Vagina (tissue), 2 donors: ENCODE measurements at places on chromosomes 16 and 17. TPM values are rescaled to one million over a fixed set of nuclear protein-coding genes. Genes with fewer than 3 reads are reported as not detected.

The OR1E2 gene
- total RNA-seq = not detected

The ABCC11 gene
- total RNA-seq = not detected

The ACSM2A gene
- total RNA-seq = not detected

The SRL gene
- 1.5 TPM for total RNA-seq

DNA sequence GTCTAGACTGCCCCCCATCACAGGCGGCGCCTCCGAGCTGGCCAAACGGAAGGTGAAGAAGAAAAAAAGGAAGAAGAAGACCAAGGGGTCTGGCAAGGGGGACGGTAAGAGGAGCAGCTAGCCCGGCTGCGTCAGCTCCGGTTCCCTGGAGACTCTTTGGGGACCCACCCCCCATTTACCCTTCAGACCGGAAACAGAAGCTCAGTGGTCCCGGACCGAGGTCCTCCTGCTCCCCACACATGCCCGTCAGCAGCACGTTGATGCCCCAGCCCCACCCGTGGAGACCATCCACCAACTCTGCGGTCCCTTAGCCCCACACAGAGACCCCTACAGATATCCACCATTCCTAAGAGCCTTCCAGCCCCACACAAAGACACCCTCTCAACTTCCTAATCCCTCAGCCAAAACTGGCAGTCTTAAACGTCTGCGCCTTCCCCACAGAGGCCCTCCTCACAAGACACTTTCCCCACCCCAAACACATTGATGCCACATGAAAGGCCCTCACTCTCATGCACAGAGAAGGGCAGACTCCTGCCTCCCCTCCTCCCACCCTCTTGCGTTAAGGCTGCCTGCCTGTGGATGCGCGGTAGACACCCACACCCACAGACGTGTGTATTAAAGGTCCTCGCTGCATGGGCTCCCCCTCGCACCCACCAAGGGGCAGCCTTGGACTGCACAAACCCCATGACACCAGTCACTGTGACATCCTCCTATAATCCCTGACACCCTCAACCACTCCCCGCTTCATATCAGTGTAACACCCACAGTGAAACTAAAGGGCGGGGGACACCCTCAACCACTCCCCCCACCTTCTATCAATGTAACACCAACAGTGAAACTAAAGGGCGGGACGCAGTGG lies 58.2 kb upstream of the RPH3AL start:
- DNase-seq = no peak

DNA sequence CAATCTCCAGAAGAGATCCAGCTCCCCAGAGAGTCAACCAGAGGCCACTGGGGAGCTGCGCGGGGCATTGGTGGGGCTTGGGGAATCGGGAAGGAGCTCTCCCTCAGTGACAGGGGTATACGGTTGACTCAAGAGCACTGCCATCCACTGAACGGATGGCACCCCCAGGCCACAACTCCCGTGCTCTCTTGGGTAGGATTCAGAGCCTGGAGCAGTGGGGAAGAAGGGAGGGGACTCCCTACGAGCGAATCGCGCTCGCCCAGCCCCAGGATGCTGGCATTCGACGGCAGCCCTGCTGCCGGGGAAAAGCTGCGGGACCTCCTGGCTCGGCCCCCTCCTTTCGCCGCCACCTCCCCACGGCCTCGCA lies 473 bp upstream of the TPPP3 start:
- no peak for DNase-seq

DNA sequence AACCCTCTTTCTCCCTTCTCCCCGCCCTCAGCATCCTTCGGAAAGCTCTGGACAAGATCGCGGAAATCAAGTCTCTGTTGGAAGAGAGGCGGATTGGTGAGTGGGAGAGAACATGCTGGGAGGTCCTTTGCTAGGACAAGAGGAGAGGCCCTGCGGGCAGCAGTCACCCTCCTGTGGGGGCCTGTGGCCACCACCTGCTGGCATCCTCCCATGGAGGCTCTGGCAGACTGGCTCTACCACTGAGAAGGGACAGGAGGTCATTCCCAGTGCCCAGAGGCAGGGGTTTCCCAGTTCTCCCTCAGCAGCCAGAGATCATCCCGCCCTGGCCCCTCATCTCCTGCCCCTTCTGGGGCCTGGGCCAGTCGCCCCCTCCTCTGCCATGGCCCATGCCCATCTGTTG lies 7.8 kb downstream of the SULT1A2 start:
- no peak for DNase-seq

DNA sequence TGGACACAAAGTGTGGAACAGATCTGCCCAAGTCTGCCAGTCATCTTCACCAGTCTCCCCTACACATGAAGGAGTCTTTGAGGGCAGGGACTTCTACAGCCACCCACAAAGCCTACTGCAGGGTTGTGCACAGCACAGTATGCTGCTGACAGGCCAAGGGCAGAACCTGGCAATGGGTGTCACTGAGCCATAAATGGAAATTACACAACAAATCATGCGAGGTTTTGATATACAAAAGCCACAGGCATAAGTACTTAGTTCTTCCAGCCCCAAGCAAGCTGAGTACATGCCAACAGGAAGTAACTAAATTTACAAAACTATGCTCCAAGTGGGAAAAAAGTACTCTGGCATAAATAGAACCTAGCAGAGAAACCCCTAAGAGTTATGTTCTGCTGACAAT lies 7.8 kb upstream of the PSMC3IP start:
- no peak for DNase-seq

DNA sequence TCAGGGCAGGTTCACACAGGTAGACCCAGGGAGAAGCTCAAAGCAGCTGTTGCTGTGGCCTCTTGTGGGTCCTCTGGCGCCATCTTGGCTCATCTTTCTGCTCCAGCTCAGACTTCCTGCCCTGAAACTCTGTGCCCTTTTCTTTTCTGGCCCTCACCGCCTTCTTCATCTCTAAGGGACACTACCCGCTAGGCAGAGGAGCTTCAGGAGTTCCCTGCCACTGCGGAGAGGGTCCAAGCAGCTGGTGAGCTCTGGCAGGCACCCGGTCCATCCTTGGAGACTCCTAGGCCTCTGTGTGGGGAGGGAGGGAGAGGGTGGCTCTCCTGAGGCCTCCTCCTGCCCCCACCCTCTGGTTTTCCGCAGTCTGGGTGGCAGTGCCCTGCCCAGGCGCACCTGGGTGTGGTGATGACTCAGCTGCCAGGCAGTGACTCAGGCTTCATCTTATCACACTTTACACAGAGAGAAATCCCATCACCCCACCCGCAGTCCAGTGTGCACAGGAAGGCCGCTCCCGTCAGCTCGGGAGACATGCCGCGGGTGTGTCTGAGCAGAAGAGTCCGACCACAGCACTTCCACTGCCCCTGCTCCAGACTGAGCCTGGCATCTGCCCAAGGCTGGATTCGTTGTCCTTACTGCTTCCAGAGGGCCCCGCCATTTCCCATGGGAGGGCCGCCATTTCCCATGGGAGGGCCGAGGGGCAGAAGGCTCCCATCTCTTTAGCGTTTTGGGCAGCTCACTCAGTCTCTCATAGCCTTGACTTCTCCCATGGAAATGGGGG lies 7.3 kb downstream of the NT5C start:
- no peak for DNase-seq
